GM23338 (cell line): ENCODE measurements at places on chromosomes 3 and 15. TPM values are rescaled to one million over a fixed set of nuclear protein-coding genes. Genes with fewer than 3 reads are reported as not detected.

GRCh38 chr15:77611767-77612166, 20.9 kb downstream of the LINGO1 start:
- no peak for DNase-seq

DNA sequence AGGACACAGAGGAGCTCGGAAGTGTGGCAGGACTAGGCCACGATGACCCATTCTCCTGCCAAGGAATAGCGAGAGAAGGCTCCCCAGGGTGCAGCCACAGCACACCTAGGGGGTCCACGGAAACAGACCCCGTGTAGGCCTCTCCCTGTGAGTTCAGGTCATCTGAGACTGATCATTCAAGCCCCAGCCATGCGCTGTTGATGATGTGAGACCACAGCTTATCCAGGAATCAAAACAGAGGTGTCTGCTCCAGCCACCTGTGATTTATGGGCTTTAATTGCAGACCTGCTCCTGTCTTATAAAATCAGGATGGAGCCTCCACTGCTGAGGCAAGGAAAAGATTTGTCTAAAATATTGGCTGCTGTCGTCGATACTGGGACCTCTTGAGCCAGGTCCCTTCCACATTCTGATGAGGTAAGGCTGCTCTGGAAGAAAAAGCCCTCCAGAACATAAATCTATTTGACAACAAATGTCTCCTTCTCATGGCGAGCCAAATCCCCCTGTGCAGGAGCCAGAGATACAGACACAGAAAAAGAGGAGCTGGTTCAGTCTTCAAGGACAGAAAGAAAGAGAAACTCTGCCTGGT, 186.7 kb downstream of the TJP1 start:
- DNase-seq: no peak

DNA sequence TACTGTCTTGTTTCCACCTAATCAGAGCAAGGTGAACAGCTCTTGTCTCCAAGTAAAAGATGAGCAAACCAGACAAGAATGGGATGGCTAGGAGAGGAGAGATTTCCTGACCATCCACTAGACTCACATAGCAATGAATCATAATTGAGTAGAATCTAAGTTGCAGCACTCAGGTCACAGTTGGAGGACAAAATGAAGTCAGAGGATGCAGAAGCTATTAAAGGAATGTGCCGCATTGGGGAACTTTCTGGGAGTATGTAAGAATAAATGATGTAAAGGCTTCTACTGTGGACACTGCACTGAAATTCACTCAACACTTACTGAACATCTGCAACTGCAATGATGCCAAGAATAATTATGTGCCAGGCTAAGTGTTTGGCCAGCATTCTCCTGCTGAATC, 217.4 kb upstream of the WNT5A start:
- no peak for DNase-seq

DNA sequence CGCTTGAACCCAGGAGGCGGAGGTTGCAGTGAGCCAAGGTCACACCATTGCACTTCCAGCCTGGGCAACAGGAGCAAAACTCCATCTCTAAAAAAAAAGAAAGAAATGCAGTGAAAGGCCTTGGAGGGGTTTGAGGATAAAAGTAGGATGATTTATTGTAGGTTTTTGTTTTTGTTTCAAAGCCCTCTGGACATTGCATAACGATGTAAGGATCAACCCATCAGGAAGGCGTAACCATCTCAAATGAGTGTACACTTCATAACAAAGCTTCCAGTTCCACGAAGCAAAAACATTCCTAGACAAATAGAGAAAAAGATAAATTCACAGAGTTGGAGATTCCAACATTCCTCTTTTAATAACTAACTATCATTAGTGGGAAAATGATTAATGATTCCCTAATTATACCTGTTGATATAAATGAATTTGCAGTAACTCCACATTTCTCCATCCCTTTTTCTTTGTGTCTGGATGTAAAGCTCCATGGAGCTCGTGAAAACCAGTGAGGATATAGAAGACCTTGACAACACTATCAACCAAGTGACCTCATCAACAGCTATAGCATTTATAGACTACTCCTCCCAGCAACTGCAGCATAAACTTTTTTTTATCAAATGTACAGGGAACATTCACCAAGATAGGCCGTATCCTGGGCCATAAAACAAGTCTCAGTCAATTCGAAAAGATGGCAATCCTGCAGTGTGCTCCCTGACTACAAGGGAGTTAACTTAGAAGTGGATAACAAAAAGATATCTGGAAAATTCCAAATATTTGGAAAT, 48.7 kb upstream of the PPP4R2 start:
- DNase-seq: no peak

DNA sequence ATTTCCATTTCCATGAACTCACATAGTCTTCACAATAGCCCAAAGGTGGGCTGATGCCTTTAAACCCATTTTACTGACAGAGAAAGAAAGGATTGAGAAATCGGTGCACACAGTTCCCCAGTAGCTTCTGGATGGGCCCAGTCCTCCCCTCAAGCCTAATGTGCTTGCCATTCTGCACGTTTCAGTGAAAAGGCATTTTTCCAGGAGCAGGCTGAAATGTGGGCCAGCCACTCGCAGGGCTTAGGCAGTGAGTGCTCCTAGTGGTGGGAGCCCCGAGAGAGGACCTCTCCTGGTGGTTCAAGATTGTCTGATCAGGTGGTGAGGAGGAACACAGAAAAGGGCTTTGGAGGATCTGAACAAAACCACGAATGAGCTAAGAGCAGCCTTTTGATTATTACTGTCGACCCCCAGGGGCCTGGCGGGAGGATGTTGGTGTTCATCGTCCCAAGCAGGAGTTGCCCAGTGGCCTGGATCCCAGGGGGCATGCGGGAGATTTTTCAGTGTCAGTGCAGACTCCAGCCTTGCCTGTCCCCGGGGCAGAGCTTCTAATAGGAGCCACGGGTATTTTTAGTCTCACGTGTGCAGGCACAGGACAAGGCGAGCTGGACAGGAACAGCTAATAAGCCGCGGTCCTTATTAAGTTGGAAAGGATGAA, 8.7 kb upstream of the KY start:
- DNase-seq: no peak

- DNase-seq: no peak
Observed at GRCh38 chr3:76943671-76944070, 96.2 kb upstream of the ROBO2 start.

- no peak for DNase-seq
Observed at GRCh38 chr15:35211240-35211902, 126.3 kb upstream of the NANOGP8 start.

DNA sequence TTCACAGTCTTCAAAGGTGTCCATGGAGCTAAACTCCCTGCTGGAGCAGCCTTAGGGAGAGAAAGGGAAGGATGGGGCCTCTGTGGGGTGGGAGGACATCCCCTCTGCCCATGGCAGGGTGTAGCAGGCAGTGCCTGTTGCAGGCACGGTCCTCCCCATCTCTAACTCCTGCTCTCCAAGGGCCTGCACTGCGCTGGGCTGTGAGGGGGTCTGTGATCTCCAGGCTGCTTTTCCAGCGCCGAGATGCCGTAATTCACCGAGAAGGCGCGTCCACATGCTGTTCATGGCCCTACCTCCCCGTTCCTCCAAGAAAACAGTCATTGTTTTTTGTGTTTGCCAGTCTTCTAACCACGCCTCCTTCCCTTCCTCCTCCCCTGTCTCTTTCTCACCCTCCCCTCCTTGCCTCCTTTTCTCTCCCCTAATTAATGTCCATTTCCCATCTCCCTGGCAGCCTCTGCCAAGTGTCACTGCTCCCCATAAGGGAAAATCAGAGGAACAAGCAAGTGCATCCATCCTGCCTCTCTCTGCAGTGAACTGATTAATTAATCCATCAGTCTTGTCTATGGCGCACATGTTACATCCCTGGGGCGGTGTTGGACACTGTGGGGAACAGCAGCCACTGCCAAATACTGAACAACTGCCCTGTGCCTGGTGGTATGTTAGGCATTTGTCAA, 17.7 kb upstream of the LAMP3 start:
- peak; percentile 50 for DNase-seq

DNA sequence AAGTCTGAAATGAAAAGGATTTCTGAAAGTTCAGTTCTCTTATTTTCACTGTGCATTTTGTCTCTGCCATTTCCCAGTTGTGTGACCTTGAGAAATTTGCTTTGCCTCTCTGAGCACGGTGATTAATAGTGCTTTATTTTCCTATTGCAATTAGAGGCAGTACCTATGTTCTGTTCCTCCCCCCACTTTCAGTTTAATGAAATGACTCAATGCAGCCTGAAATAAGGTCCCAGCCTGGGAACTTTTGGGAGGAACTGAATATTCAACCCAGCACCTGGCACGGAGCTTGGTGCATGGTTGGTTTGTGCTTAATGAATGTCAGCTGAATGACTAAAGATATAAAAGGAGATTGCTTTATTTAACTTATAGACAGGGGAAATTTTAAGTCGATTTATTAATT, 352.6 kb downstream of the PDCD6IP start:
- no peak for DNase-seq

- DNase-seq: no peak
Observed at GRCh38 chr3:12871404-12871983, 30.1 kb upstream of the RPL32 start.

- DNase-seq: no peak
Observed at GRCh38 chr15:81363276-81363675, 10.7 kb downstream of the TMC3 start.

DNA sequence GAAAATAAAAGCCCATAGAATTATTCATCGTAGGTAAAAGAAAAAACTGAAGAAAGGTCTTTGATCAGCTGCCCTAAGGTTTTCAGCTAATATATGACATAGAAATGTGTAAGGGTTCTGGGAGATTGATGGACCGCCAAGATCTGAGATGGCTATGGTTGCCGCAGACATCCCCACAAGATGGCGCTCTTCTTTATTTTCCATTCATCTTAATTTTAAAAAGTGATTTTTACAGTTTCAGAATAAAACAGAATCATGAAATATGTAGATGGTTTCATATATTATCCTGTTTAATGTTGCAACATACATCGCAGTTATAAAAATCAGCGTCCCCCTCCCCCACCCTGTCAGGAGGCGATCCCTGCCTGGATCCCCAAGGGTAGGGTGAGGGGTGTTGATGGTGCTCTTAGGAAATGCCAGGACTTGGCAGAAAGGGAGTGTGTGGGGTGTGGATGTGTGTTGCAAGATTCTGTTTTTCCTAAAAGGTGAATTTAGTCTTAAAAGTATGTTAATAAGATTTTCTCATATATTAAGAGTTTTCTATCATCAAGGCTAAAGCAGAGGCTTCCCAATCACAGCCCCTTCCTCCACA, 68.8 kb downstream of the ANXA2 start:
- peak; percentile 43 for DNase-seq

- DNase-seq: peak; percentile 71
Observed at GRCh38 chr3:194640829-194641228, 7.6 kb upstream of the TMEM44 start.

DNA sequence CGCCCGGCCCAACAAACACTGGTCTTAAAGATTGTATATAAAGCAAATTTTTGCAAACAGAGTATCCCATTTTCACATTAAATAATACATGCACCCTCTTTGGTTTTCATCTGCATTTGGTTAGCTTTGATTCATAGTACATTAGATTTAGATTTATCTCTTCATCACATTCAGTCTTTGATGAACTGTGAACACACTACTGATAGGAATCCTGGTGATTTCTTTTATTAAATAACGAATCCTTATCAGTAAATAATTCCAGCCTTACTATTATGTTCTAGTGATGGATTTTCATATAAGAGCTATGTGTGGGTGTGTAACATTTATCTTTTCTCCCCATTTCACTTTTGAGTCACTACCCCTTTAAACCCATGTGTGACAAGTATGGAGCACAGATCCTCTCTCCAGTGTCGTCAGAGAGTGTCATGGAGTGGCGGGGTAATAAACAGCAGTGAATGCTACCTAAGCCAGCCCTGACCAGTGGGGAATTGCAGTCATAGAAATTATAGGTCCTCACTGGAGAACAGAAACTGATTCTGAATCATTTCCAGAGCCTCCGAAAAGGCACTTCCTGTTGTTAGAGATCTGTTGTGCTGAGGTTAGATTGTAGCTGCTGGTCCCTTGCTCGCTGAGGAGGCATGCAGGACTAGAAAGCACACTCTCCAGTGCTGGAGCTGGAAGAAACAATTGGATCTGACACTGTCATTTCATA, 22.0 kb downstream of the SLC7A14 start:
- peak; percentile 4 for DNase-seq

- no peak for DNase-seq
Observed at GRCh38 chr3:68681766-68682165, 250.6 kb downstream of the TAFA4 start.

GRCh38 chr3:13057282-13058040, 15.8 kb downstream of the IQSEC1 start:
- DNase-seq: no peak

The SLC2A2 gene
- not detected in 2 replicates for total RNA-seq

The KBTBD13 gene
- total RNA-seq: not detected in 2 replicates

The SLC15A2 gene
- 0.90 and 5.2 TPM in 2 replicates for total RNA-seq

The ISL2 gene
- total RNA-seq: 2.2 and 2.7 TPM in 2 replicates

The POLQ gene
- total RNA-seq: 14.7 and 20.6 TPM in 2 replicates

The IL16 gene
- total RNA-seq: not detected in 2 replicates

The CTDSPL gene
- total RNA-seq: 41.2 and 42.0 TPM in 2 replicates

The GASK1A gene
- 11.1 and 16.2 TPM in 2 replicates for total RNA-seq

The AADACL2 gene
- total RNA-seq: not detected in 2 replicates

The FBXW12 gene
- not detected in 2 replicates for total RNA-seq

The RTP4 gene
- total RNA-seq: not detected in 2 replicates
